Cerebellar cortex (tissue), 1 donor: ENCODE measurements at places on chromosomes 5 and 9.

- DNase-seq = no peak
Observed at GRCh38 chr5:8493176-8493575, 624.2 kb downstream of the MTRR start.

DNA sequence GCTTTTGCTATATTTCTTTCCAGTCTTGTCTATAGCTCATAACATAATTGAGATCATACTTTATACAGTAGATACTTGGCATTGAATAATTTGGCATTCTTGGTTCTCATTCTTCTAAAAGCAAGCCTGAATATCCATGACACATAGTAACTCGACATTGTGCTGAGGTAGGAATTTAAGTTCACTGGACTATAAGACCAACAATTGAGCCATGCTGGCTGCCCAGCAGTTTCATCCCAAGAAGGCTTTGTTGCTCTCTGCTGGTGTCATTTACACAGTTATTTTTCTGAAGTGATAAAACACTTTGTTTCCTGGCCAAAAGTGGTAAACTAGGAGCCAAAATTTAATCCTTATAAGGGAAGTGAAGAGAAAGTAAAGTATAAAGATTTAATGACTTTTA lies 192.0 kb downstream of the ADAMTSL1 start:
- no peak for DNase-seq

DNA sequence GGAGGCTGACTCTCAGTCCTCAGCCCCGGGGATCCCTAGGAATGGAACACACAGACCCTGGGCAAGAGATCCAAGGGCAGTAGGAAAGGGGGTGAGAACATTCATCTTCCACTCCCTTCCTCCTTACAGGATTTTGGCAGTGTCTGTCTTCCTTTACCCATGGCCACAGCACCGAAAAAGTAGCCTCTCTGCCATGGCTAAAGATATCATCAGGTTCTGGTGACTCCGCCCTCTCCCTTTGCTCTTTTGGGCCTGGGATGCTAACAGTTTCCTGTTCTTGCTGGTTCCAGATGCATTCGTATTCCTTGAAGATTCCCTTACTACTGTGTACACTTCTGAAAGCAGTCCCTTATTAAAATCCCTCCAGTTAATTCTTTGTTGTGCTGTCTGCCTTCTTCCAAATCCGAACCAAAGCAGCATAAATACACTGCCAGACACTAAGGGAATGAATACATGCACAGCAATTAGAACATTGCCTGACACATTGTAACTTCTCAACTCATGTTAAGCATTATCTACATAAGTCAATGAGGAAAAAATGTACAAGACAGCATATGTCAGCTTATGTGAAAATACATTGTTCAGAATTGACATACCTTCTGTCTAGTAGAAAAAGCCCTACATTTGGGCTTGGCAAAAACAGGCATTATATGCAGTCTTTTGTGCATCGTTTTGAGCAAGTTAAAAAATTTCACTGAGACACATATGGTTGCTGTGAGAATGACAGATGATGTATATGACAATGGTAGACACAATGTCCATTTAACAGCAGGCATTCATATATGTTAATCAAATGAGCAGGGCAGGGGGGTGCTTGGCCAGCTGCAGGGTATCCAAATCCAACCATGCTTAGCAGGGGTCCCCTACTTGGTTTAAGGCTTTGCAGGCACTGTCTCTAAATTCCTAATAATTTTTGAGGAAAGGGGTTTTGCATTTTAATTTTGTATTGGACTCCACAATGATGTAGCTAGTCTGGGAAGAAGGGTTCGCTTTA lies 58.8 kb upstream of the RAI14 start:
- peak; percentile 16 for DNase-seq

DNA sequence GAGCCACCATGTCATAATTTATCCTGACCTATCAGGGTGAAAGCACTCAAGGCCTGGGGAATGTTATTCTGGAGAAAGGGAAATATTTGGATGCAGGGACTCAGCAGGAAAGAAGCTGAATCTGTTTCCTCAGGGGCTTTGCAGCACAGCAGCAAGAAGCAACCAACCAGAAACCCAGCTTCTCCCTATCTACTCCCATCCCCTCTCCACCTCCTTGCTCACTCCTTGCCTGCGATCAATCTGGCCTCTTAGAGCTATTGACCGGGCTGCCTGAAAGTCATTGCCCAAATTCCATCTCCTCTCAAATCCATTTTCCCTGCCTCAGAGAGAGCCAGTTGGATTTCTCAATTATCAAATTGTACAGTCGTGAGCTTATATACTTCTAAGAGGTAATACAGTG lies 542.0 kb upstream of the TRPC7 start:
- DNase-seq = no peak

- DNase-seq = peak; percentile 26
Observed at GRCh38 chr5:81787474-81788242, 36.8 kb upstream of the SSBP2 start.

- DNase-seq = no peak
Observed at GRCh38 chr5:125480911-125481310, 734.5 kb upstream of the ZNF608 start.

DNA sequence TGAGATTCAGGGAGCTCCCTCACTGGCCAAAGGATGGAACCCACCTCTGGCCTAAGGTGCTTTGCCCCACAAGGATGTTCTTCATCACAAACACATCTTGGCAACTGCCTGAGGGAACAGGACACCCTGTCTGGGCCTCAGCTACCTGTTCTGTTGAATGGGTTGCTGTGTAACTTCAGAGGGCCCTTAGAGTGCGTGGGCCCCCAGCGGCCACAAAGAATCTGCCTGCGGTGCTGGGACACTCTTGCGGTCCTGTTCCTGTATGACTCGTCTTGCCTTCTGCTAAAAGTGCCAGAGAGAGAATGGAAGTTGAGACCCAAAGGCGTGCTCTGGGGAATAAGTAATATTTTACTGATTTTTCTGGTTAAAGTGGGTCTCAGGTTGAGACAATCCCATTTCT lies 14.1 kb upstream of the RPL26L1 start:
- DNase-seq = no peak

DNA sequence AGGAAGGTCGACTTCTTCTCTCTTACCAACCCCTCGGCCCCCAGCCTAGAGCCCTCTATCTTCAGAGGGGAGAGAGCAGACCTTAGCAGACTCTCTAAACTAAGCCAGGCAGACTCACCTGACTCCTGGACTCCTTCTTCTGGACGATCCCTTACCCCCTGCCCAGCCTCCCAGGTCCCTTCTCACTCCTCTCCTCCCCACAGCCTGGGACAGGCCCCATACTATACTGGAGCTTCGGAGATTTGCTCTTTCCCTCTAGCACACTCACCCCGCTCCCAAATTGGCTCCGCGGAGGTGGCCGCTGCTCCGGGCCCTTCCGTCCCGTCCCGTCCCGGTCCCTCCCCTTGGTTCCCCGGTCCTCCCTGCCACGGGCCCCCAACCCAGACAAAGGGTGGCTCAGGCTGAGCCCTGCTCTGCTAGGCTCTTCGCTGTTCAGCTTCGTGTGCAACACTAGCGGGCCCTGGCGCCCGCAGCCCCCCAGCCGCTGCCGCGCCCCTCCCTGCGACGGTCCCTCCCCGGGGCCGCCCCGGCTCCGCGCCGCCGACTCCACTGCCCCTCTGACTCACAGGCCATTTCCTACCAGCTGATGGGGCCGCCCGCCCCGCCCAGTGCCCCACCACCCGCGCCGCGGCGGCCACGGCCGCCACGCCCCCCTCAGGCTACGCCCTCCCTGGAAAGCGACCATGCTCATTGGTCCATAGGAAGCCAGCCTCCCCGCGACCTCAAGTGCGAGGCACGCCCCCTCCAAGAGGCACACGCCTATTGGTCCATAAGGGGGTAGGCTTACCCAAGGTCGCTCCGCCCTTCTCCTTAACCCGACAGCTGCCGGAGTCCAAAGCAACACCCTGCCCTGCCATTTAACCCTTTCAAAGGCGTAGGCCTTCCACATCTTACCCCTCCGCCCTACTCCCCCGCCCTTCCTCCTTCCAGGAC lies 4.4 kb downstream of the ATOSB start:
- DNase-seq = peak; percentile 99

DNA sequence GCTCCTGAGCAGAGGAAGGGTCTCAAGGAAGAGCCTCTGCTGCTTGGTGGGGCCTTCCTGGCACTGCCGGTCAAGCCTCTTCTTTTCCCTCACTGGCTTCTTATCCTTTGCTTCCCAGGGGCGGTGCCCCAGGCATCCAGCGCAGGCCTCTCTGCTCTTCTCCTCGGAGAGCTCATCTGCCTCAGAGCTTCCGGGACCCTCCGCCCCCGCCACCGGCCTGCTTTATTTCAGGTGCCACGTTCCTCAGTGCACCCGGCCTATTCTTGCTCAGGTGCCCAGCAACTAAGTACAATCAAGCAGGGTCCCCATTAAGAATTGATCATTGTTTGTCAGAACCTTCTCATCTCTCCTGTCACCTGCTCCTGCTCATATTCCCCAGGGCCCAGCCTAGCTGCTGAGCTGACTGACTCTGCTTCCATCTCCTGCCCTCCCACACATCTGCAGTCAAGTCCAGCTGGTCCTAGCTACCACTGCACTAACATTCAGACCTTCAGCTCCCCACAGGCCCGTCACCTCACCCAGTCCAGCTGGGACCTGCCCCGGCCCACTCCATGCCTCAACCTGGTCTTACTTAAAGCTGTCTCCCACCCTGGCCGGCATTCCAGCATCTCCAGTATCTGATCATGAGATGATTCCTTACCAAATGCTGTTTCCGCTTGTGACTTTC lies 114.3 kb upstream of the BOD1 start:
- DNase-seq = no peak

- no peak for DNase-seq
Observed at GRCh38 chr9:13555989-13556500, 276.6 kb upstream of the MPDZ start.

GRCh38 chr5:89827960-89828359 lies 581.6 kb downstream of the CETN3 start:
- no peak for DNase-seq

DNA sequence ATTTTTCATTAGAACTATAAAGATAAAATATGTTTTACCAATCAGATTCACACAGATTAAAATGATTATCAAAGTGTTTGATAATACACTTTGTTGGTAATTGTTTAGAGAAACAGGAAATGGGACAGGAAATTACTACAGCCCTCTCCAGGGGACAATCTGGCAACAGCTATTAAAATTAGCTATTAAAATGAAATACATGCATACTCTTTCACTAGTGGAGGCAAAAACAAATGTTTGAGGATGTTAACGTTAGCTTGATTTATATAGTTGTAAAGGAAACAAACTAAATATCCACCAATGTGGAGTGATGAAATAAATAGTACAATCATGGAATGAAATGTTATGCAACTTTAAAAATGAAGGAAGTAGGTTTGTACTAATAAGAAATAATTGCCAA lies 53.7 kb downstream of the TARS1 start:
- no peak for DNase-seq

DNA sequence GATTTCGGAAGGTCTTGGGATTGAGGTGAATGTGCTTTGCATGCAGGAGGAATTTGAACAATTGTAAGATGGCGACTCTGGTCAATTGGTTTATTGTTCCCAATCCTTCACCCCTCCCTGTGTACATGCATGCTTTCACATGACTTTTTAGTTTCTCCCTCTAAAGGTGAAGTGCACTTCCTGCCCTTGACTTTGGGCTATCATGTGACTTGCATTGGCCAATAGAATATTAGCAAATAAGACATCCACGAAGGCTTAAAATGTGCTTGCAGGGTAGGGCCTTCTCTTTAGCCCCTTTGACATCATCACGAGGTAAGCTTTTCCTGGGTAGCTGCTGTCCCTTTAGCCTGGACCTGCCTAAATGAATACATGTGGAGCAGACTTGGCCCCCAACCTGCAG lies 8.1 kb upstream of the ZBTB43 start:
- no peak for DNase-seq

DNA sequence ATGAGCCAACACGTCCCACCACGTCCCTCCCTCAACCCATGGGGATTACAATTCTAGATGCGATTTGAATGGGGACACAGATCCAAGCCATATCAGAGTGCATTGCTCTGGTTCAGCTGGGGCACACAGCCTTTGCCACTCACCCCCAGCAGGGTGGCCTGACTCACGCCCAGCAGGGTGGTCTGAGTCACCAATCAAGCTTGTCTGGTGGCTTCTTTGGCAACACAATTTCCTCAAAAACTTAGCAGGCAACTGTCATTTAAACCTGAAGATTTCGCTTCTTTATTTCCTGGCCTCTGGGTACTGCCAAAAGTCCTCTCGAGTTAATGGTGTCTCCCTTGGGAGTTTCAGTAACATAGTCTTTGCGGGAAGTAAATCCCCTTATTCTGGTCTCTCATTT lies 16.3 kb upstream of the SEMA5A start:
- DNase-seq = no peak

DNA sequence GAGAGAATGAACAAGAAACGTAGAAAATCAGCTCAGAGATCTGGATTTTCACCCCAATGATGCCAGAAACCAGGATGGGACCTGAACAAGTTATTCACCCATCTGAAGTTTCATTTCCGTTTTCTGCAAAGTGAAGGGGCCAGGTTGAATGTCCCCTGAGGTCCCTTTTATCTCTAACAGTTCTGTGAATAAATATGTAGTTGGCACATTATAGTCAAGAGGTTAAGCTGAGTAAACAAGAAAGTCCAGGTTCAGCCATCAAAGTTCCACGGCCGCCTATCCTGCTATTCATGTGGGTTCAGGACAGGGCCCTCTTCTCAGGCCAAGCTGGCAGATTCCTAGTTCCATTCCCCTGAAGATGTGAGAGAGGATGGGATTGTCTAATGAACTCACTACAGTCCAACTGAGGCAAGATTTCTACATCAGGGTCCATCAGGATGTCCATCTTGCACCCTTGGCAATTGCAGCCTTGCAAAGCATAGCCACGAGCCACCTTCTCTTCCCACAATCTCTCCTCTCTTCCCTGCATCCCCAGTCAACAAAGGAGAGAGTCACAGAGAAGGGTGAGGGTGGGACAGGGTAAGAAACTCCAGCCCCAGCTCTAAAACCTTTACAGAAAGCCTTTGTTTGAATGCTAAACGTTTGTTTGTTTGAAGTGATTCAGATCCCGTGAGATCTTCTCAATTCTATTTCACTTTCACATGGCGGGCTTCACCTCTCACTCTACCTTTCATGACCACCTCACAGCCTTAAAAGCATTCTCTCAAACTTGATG lies 311.0 kb downstream of the SLIT3 start:
- DNase-seq = no peak

DNA sequence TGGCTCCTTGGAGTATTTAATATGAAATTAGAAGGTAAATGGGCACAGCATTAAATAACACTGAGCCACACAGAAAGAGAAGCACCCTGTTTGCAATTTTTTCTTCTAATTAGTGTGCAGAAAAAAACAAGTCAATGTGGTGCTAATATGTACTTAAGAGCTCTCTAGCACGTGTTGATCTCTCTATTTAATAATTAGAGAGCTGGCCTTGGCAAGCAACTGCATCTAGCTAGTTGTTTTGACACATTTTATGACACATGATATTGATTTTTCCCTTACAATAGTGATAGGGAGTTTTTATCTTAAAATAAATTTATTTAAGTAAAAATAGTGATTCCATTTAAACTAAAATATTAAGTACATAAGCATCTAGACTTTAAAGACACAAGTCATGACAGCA lies 54.5 kb upstream of the NUDT12 start:
- DNase-seq = no peak
